ENCODE measurements at places on chromosomes 1 and 21.
A peak's percentile ranks its signal among the peaks of the same experiment; 100 is the strongest.

DNA sequence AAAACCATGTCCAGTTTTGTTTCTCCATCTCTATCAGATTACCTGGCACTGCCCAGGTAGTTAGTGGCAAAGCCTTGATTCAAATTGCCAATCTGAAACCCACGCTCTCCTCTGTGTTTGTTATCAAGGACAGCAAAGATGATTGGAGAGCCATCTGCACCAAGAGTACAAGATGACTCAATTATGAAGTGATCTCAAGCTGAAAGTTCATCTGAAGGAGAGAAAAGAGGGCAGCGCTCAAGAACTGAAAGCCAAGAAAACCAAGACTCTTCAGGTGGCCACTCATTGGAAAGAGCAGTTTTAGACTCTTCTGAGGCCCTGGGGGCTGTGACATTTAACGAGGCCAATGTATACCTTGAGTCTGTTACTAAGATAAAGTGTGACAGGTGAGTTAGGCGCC lies 13.8 kb downstream of the RXRG start:
- DNase-seq: no peak

DNA sequence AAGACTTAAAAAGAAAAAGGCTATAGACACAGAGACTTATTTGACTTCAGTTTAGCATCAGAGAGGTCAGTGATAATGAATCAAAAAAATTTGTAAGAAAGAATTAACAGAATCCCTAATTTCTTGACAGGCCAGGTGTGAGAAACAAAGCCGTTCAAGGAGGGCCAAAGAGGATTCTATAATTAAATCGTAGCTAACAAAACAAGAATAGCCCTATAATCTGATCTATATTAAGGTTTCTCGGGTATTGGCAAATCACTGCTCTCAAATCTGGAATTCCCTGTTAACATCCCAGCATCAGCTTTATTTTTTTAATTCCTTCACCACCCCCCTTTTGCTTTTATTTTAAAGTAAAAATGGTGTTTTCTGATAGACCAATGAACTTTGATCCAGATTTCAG lies 60.3 kb downstream of the PUM1 start:
- DNase-seq: no peak

DNA sequence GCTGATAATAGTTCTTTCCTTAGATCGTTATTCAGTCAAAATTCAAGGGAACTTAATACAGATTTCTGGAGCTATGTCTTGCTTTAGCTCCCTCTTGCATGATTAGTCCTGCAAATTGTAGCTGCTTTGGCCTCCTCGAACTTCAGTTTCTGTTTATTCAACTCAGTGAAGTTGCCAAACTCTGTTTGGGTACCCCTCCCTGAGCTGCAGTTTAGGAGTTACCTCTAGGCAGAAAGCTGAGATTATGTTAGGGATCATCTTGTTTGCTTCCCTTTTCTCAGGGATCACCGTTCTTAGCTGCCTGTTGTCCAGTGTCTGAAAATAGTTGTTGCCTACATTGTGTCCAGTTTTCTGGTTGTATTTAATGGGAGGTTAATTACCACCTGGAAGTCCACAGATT lies 43.5 kb downstream of the SNX27 start:
- DNase-seq: no peak

DNA sequence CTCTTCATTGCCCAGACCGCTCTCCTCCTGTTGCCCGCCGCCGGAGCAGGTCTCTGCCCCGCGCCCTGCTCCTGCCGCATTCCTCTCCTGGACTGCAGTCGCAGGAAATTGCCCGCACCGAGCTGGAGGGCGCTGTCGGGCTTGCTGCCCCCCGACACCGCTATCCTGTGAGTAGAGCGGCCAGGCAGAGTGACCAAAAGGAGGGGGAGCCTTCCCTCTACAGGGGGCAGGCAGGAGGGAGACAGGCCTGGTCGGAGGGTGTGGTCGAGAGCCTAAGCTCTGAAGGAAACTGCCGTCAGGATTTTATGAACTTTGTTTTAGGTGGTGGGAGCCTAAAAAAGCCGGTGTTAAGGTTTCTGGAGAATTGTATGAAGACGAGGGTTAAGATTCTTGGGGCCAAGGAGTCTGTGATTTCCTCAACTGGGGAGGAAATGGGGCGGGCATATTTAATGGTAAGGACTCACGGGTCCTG lies 517 bp downstream of the LRIG2 start:
- DNase-seq: peak; percentile 12

GRCh38 chr1:228062085-228062791 lies 20.3 kb upstream of the ARF1 start:
- DNase-seq: no peak

DNA sequence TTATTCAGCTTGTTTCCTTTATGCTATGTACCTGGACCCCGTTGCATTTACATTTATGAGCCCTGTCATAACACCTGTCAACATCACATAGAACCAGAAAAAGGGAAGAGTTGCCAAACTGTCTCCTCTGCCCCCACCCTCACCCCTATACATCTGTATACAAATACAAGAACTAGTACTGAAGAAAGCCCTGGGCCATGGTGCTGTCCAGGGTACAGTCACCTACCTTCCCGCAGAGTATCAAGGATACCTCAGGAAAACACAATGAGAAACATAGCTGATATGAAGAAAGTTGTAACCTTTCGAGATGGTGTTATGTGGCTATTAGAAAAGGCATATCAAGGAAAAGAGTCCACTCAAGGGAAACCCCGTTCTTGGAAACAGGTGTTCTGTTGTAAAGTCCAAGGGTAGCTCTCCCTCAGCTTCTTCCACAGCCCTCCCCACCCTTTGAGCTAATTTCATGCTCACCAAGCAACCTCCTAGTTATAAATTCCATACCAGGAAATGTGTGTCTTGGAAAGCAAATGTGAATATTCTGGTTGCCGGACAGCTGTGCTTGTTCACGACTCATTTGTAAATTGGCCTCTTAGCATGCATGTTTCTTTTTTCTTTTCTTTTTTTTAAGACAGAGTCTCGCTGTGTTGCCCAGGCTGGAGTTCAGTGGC lies 16.7 kb upstream of the AVPR1B start:
- no peak for DNase-seq

- DNase-seq: peak; percentile 73
These were observed 14.0 kb upstream of the GBP5 start for GRCh38 chr1:89286549-89287180.

- no peak for DNase-seq
These were observed 64.4 kb downstream of the KCTD3 start for GRCh38 chr1:215631489-215631888.

DNA sequence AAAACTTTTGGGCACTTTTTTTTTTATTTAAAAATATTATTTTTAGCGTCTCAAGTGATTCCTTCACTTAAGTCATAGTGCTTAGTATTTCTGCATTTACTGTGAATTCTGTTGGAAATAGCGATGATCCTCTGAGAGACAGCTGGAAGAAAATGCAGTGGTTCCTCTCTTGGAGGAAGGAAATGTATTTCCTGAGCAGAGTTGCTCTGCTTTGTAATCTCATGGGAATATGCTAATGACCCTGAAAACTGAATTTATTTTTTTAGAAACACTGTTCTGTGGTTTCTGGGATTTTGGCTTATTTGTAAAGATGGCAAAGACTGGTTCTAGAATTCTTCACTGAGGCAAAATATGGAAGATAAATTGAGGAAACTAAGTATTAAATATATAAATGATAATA lies 88.9 kb downstream of the NTNG1 start:
- DNase-seq: no peak

- DNase-seq: no peak
These were observed 61.1 kb upstream of the FBXO28 start for GRCh38 chr1:224052772-224053171.

GRCh38 chr1:171196351-171196750 lies 11.3 kb downstream of the FMO2 start:
- no peak for DNase-seq

DNA sequence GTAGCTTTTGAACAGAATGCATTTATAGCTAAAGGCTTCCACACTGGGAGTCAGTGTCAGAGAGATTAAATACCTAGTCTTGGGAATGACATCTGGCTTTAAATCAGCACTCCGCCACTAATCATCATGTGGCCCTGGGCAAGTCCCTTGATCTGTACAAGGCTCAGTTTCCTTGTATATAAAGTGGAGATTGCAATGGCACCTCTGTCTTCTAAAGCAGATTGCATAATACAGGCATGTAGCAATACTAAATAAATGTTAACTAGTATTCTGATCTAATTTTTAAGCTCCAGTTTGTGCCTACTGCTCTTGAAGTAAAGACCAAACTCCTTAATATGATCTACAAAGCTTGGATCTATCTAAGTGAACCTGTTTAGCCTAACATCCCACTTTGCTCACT lies 249.4 kb downstream of the PLPP3 start:
- no peak for DNase-seq

DNA sequence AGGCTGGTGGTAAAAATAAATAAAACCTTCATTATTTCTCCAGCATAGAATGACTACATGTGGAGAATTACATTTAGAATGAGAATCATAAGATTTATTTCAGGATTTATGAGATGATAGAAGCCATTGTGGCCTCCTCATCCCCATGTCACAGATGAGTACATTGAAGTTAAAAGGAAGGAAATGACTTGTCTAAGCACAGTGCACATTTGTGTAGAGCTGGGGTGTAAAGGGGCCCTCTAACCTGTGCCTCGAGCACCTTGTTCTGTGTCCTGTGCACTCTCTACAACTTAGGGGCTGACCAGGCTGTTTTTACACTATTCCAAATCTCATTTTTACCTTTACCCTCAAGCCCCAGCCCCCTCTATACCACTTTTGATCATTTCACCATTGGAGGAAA lies 179.4 kb downstream of the RHOU start:
- DNase-seq: no peak

DNA sequence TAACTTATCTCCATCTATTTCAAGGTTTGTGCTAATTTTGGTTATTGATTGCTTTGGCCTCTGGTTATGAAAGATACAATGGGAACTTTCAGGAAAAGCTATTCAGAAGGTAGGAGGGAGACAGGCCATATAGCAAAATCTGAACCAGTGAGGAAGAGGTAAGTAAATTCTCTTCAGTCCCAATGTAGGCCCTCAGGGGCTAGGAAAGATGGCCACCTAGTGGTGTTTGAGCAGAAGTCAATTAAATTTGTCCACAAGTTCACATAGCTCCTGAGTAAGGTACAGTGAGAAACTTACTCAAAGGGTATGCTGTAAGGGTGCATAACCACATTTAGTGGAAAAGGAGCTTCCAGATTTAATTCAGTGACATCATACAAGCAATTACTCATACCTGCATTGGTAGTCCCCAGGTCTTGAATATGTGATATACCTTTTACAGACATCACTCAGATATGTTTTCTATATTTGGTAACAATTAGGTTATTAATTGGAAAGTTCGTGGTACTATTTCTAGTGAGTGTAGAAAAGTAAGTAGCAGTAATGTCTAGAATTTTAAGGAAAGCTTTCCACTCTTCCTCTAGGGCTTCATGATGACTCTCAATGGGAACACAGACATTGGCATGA lies 21.4 kb upstream of the FMO1 start:
- DNase-seq: peak; percentile 78

DNA sequence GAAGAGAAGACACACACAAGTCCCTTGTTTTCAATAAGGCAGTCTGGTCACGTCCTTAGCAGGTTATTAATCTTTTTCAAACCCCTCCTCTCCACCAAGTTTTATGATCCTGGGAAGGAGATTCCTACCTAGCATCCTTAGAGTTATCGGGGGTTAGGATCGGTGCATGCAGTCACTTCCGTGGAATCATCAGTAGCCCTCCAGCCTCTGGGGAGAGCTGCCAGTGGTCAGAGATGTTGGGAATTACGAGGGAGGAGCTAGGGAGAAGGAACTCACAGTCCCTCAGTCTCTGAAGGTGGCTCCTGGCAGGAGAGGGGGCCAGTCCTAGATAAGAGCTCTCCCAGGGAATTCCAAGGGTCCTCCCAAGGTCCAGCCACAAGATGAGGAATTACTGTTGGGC lies 57.7 kb upstream of the ATP5PO start:
- no peak for DNase-seq

DNA sequence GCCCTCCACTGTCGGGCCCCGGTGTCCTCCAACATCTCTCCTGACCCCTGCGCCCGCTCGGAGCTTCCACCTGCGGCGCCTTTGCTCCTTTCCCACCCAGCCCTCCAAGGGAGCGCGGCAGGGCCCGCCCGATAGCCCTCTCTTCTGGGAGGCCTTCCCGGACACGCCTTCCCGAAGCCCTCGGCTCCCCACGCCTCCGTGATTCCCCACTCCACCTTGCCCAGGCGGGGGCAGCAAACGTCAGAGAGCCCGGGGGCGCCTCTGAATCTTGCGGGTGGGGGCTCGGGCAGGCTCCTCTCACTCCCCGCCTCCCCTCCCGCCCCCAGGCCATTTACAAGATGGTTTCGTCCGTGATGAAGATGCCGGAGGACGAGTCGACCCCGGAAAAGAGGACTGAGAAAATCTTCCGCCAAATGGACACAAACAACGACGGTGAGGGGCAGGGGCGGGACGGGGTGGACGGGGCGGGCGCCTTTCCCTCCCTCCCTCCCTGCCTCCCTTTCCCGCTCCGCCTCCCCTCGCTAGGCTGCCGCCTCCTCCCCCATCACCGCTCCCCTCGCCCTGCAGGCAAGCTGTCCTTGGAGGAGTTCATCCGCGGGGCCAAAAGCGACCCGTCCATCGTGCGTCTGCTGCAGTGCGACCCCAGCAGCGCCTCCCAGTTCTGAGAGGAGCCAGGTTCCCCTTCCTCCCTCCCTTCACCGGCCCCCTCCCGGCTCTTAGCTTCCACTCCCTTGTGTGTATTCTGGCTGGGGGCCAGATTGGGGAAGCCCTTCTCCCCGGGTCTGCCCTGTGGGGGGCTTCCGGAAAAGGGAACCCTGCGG lies 7.1 kb downstream of the HPCA start:
- DNase-seq: no peak

DNA sequence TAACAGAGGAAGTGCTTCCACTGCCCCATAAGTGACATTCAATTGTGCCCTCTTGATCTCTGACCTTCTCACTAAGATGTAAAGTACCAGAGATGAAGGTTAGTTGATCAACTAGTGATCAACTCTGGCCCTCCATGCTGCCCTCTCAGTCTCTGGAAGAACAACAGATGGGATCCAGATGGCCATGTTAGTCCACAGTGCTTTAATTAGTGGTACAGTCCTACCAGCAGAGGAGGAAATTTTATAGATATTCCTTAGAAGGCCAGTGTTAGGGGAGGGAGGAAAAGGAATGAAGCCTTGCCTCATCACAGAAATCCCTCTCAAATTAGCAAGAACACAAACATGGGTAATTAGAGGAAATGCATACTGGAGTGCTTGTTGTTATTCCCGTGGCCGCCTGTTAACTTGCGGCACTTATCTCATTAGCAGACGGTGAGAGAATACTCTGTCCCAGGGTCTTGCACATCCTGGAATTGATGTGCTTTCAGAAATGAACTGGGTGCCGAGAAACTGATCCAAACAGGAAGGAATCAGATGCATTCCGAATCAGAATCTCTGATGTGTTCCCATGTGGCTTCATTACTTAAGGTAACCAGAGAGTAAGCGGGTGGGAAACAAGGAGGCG lies 91.1 kb upstream of the RGS4 start:
- no peak for DNase-seq
